Heart right ventricle (tissue), 16 donors: ENCODE measurements at places on chromosomes 4 and X. TPM values are rescaled to one million over a fixed set of nuclear protein-coding genes. Genes with fewer than 3 reads are reported as not detected.
A peak's percentile ranks its signal among the peaks of the same experiment; 100 is the strongest.

DNA sequence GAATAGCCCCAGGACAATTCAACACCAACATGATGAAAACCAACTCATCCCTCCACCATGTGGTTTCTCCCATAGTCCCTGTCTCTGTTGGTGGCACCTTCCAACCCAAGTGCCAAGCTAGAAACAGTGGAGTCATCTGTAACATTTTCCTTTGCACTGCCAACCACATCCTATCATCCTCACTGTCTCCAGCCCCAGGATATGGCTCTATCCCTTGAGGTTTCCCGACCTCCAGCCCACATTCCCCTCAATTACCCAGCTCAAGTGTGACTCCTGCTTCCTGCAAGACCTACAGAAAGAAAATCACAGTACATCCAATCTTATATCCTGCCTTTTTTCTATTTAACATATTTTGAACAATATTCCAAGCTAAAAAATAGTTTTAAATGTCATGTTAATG is 24.2 kb downstream of the PNMA6F start:
- DNase-seq = no peak

DNA sequence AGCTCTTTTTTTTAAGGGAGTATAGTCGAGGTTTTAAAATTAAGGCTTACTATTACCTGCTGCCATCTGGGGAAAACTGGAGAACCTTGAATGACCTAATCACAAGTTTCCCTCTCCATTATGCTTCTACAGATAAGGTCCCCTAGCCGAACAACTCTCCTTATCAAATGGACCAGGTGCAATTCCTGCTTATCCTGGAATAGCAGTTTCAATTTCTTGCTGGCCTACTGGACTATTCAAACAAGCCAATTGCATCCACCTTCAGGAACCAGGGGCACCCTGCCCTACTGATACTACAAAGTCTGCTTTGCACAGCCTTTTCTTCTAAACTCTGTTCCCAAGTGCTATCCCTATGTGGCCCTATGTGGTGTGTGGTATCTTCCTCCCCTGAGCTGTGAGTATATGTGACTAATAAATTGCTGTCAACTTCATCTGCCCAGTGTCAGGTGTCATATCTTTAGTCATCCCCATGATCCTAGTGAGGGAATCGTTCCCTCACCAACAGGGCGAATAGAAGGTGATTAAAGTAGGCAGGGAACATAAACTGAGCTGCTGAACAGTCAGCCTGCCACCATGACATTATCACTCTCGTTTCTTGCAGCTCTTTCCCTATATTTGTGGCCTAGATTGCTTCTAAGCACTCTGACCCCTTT is 128.5 kb downstream of the ATG4A start:
- DNase-seq = no peak

DNA sequence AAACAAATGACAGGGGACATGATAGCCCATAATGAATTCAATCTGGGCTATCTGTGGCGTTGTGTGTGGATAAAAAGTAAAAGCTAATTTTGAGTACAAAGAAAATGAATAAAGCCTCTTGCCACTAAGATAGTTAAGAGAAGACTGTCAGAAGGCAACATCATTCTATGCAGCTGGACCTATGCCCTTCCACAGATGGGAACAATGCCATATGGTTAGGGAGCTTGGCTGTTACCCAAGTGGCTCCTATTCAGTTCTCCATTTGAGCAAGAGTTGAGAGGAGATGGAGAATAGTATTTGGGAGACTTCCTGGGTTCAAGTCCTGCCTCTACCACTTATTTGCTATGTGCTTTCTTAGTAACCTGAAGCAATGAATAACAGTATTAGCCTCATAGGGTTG is 107.7 kb downstream of the ANXA3 start:
- DNase-seq = peak; percentile 18

DNA sequence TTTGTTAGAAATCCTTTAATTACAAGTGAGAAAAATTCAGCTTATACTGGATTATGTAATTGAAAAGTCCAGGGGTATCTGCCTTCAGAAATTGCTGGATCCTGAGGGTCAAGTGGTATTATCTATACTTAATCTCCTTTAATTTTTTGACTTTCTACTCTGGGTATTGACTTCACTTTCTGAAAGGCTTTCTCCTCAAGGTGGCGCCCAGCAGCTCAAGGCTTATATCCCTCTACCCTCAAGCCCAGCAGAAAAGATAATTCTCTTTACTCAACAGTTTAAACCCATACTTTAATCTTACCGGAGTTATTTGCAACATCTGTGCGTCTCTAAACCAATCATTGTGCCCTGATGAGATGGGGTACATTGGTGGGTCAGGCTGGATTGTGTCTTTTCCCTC is 129.5 kb downstream of the LARP7 start:
- no peak for DNase-seq

DNA sequence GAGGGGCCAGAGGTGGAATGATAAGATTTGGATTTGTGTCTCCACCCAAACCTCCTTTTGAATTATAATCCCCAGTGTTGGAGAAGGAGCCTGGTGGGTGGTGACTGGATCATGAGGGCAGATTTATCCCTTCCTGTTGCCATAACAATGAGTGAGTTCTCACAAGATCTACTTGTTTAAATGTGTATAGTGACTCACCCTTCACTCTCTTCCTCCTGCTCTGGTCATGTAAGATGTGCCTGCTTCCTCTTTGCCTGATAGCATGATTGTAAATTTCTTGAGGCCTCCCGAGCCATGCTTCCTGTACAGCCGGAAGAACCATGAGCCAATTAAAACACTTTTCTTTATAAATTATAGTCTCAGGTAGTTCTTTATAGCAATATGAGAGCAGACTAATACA is 348.6 kb downstream of the AR start:
- no peak for DNase-seq

DNA sequence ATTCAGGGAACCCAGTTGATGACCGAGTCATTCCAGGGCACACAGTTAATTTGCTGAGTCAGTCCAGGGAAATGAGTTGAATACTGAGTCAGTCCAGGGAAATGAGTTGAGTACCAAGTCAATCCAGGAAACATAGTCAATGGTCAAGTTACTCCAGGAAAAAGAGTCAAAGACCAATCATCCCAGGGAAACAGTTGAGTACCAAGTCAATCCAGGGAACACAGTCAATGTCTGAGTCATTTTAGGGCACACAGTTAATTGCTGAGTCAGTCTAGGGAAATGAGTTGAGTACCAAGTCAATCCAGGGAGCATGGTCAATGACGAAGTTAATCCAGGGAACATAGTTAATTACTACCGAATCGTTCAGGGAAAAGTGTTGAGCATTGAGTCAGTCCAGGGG is 754.4 kb downstream of the NLGN4X start:
- no peak for DNase-seq

GRCh38 chrX:71214152-71214551 is 8.9 kb upstream of the GJB1 start:
- no peak for DNase-seq

GRCh38 chr4:55340266-55340665 is 5.8 kb upstream of the SRD5A3 start:
- DNase-seq = no peak

- no peak for DNase-seq
Observed at GRCh38 chrX:24317567-24317966, 3.7 kb upstream of the SUPT20HL2 start.

DNA sequence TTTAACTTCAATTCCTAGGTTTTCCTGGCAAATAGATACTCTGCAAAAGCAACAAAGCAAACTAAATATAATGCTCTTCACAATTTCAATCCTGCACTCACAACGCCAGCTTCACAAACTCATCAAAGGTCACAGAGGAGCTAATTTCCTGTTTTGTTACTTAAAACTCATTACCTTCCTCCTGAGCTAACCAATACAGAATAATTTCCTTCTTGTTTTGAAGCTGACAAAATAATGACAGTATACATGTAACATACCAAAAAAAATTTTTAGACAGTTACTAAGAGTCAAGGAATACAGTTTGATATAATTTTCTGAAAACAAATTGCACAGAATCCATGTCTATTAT is 17.9 kb downstream of the CNOT6L start:
- DNase-seq = no peak

ZNF827 gene
- 33.9 TPM for total RNA-seq

GABRG1 gene
- total RNA-seq = not detected

SORCS2 gene
- total RNA-seq = 3.1 TPM

TRIM2 gene
- 22.3 TPM for total RNA-seq

THAP6 gene
- total RNA-seq = 16.8 TPM

GUCY2F gene
- total RNA-seq = not detected

FSTL5 gene
- not detected for total RNA-seq

KLHL2 gene
- 14.7 TPM for total RNA-seq

CCNB3 gene
- total RNA-seq = not detected
